ENCODE measurements at places on chromosomes 3 and 15.

DNA sequence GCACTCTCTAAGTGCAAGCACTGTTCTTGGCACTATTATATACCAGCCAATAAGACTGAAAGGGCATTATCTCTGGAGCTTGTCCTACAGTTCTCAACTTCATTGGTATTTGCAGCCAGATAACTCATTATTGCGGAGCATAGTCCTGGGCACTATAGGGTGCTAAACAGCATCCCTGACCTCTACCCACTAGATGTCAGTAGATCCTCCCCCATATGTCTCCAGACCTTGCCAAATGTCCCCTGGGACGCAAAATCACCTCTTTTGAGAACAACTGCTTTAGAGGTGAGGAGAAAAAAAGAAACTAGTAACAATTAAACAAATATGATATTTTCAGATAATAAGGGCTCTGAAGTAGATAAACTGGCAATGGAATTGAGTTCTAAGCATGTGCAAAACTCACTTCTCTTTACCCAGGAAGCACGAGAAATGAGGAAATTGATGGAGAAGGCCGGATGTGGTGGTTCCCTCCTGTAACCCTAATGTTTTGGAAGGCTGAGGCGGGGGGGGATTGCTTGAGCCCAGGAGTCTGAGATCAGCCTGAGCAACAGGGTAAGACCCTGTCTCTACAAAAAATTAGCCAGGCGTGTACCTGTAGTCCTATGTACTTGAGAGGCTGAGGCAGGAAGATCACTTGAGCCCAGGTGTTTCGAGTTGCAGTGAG, 61.4 kb downstream of the FRMD4B start:
- H3K36me3 ChIP-seq = no peaks in the 10 kb centered on the region
- H3K27ac ChIP-seq = no peak overlapping the region
- no peak for DNase-seq
- no peaks in the 10 kb centered on the region for H3K27me3 ChIP-seq
- H3K4me3 ChIP-seq = no peak overlapping the region

DNA sequence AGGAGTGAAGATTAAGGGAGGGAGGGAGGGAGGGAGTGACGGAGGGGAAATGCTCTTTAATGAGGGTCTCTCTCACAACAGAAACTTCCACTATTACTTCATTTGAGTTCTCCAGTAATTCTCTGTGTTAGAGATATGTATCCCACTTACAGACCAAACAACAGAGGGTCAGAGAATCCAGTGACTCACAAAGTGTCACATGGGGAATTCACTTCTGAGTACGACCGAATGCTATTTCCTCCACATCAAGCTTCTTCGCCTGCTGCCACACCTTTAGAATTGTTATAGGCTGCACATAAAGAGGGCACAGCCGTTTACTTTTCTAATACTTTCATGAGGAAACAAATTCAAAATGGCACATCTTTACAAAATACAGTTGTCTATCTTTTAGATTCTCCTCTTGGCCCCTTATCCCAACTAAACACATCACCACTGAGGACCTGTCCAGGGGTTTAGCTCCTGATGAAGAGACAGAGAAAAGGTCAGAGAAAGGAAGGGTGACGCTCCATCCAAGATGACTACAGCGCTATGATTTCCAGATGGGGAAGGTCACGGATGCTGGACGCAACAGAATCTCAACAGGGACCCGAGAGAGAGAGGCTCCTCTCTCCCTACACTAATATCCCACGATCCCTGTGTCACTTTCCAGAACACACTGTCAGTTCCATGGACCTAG, 119.0 kb downstream of the XXYLT1 start:
- H3K4me1 ChIP-seq = peaks cover 36% of the 10 kb centered on the region
- no peak overlapping the region for H3K4me3 ChIP-seq
- no peaks in the 10 kb centered on the region for H3K36me3 ChIP-seq
- peak overlapping the region; percentile 86 for H3K27ac ChIP-seq
- H3K27me3 ChIP-seq = no peaks in the 10 kb centered on the region

- no peaks in the 10 kb centered on the region for H3K27me3 ChIP-seq
- no peak overlapping the region for H3K4me3 ChIP-seq
- DNase-seq = peak; percentile 22
- H3K4me1 ChIP-seq = no peaks in the 10 kb centered on the region
- H3K36me3 ChIP-seq = no peaks in the 10 kb centered on the region
Observed at GRCh38 chr3:50484722-50485121, 18.7 kb downstream of the CACNA2D2 start.

DNA sequence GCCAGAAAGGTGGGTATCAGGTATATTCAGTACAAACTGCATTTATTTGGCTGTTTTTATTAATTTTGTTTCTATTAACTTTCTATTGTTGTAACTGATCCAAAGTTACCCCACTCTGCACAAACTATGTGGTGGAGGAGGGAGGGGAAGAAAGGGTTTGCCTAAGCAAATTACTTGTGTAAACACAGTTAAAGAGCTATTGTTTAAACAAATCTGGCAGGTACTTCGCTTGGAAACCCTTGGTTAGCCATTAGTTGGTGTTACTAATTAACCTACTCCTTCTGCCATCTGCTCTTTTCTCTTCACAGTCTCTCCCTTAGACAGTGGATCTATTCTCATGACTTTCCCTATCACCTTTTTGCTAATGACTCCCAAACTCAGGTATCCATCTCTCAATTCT, 328.4 kb upstream of the NECTIN3 start:
- no peaks in the 10 kb centered on the region for H3K36me3 ChIP-seq
- H3K4me1 ChIP-seq = peaks cover 22% of the 10 kb centered on the region
- no peaks in the 10 kb centered on the region for H3K27me3 ChIP-seq
- H3K4me3 ChIP-seq = no peak overlapping the region
- no peak for DNase-seq

All from transverse colon (tissue), 4 donors.